M059J (cell line): ENCODE measurements at places on chromosomes 1 and 21. TPM values are rescaled to one million over a fixed set of nuclear protein-coding genes. Genes with fewer than 3 reads are reported as not detected.

Gene AMY2B
- not detected in 2 replicates for total RNA-seq

Gene RAB3B
- 7.4 and 12.6 TPM in 2 replicates for total RNA-seq

Gene SLC5A3
- 21.8 and 33.2 TPM in 2 replicates for total RNA-seq

Gene EVI5
- total RNA-seq: 3.0 and 7.7 TPM in 2 replicates

Gene LCE6A
- total RNA-seq: not detected in 2 replicates

Gene PPIAL4G
- total RNA-seq: not detected in 2 replicates

Gene APH1A
- total RNA-seq: 153 and 163 TPM in 2 replicates

Gene CASQ2
- total RNA-seq: not detected in 2 replicates

Gene SLAMF6
- not detected in 2 replicates for total RNA-seq

Gene ADORA3
- total RNA-seq: not detected in 2 replicates

Gene OR2AK2
- not detected in 2 replicates for total RNA-seq

Gene MTARC2
- total RNA-seq: 1.1 TPM in 1 of 2 replicates, not detected in the other

Gene TLR5
- total RNA-seq: 0.10 and 0.49 TPM in 2 replicates

Gene E2F2
- total RNA-seq: 2.8 and 3.6 TPM in 2 replicates

Gene CLCNKB
- total RNA-seq: 0.05 and 0.32 TPM in 2 replicates

Gene C8B
- not detected in 2 replicates for total RNA-seq

Gene OR2L2
- total RNA-seq: not detected in 2 replicates

Gene ABCG1
- total RNA-seq: not detected in 2 replicates

Gene LIPI
- not detected in 2 replicates for total RNA-seq

Gene SLC45A1
- total RNA-seq: 0.27 TPM in 1 of 2 replicates, not detected in the other

Gene TSPEAR
- not detected in 2 replicates for total RNA-seq

Gene RNU11
- total RNA-seq: not detected in 2 replicates

Gene IQCC
- total RNA-seq: 6.9 and 8.7 TPM in 2 replicates

Gene PIK3C2B
- total RNA-seq: 3.0 and 4.0 TPM in 2 replicates

Gene RNF223
- not detected in 2 replicates for total RNA-seq

Gene PLPPR5
- not detected in 2 replicates for total RNA-seq

Gene SPRR4
- not detected in 2 replicates for total RNA-seq

Gene TRIM45
- 1.5 and 4.2 TPM in 2 replicates for total RNA-seq

Gene SELENBP1
- total RNA-seq: 2.6 and 4.5 TPM in 2 replicates

Gene PAQR6
- total RNA-seq: 0.37 and 1.0 TPM in 2 replicates

Gene BARHL2
- not detected in 2 replicates for total RNA-seq

Gene GSTM5
- total RNA-seq: not detected in 2 replicates

Gene HTR1D
- 0.22 and 0.39 TPM in 2 replicates for total RNA-seq

Gene BTBD8
- 4.6 and 6.9 TPM in 2 replicates for total RNA-seq

Gene LRRC7
- total RNA-seq: 0.37 and 0.49 TPM in 2 replicates

Gene RNPEP
- total RNA-seq: 76.3 and 119 TPM in 2 replicates

Gene CD2
- total RNA-seq: not detected in 2 replicates

Gene OR2M3
- total RNA-seq: not detected in 2 replicates

Gene CTTNBP2NL
- 13.5 and 17.2 TPM in 2 replicates for total RNA-seq

Gene ZFP69
- total RNA-seq: 3.6 and 4.4 TPM in 2 replicates
